ENCODE measurements at places on chromosomes 4 and X. TPM values are rescaled to one million over a fixed set of nuclear protein-coding genes. Genes with fewer than 3 reads are reported as not detected.
A peak's percentile ranks its signal among the peaks of the same experiment; 100 is the strongest.

The GRIPAP1 gene
- polyA plus RNA-seq = 56.1 TPM

The C1QTNF7 gene
- polyA plus RNA-seq = 26.8 TPM

The ADH1A gene
- 0.92 TPM for polyA plus RNA-seq

The CTAG1A gene
- not detected for polyA plus RNA-seq

The PCDH11X gene
- polyA plus RNA-seq = 0.34 TPM

The GJB1 gene
- polyA plus RNA-seq = 48.8 TPM

DNA sequence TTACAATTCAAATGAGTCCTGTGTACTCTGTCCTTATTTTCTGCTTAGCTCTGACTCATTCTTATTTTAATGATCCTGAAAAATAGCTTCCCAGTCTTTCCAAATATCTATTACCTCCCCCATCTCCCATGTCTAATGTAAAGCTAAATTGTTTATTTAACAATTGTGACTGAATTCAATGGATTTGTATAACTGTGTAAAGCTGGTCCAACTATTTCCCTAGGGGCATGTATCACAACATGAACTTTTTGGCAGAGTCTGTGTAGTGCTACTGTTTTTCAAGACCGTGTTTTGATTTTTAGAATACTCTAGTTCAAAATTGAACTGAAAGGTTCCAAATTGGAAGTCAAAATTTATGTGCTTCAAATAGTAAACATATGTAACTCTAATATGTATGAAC is 67.8 kb downstream of the SPCS3 start:
- DNase-seq = no peak

DNA sequence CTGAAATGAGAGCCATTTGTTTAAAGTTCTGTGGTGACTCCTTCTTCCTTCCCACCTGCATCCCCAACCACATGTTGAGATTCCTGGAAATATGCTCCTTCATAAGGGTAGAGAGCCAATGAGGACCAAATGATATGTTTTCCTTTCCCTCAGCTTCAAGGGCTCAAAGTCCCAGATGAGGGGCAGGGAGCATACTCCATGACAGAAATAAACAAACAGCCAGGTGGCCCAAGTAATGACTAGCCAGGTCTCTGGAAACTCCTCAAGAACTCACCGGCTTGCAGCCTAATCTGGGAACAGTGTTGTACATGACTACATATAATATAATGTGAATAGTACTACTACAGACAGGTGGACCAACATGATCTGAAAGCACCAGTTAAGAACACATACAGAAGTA is 392.3 kb downstream of the PACRGL start:
- DNase-seq = no peak

DNA sequence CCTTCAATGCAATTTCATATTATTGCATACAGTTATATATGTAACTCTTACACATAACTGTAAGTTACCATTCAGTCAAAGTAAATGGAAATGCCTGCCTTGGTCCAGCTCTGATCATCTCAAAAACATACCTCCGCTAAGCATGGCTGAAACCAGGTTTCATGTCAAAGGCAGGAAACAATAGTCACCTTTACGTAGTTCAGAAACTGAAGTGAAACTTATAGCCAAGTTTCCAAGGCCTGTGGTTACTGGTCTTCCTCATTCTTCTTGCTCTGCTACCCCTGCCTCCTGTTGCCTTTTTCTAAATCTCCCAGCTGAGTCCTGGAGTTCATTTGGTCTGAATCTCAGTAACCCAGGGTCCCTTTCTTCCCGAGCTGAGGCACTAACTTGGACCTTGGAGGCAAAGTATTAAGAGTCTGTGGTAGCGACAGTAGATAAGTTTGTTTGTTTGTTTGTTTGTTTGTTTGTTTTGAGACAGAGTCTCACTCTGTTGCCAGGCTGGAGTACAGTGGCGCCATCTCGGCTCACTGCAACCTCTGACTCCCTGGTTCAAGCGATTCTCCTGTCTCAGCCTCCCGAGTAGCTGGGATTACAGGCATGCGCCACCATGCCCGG is 30.8 kb downstream of the DAPP1 start:
- DNase-seq = no peak

DNA sequence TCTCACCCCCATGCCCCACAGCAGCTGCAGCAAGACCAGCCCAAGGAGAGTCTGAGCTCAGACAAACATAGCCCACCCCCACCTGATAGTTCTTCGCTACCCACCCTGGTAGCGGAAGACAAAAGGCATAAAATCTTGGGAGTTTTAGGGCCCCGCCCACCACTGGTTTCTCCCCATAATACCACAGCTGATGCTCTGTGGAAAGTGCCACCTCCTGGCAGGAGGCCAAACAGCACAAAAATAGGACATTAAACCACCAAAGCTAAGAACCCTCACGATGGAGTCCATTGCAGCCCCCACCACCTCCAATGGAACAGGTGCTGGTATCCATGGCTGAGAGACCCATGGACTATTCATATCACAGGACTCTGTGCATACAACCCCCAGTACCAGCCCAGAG is 226.7 kb downstream of the SNCA start:
- no peak for DNase-seq

DNA sequence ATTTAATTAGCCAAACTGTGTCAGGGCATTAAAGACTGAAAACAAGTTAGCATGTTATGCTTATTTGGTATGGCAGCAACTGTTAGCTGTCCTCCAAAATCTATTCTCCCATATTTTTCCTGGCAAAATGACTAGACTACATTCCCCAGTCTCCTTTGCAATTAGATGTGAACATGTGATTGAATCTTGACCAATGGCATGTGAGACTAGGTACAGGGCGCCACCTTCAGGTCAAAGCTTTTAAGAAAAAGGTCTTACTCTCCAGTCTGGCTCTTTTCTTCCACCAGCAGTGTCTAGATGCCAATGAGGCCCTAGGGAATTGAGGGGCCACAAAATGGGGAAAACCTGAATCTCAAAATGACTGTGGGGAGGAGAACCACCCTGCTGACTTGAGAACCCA is 408.2 kb downstream of the SMARCA1 start:
- no peak for DNase-seq

GRCh38 chrX:112668476-112669409 is 11.0 kb downstream of the LHFPL1 start:
- DNase-seq = no peak

GRCh38 chr4:2934813-2935761 is 28.1 kb downstream of the NOP14 start:
- peak; percentile 89 for DNase-seq

DNA sequence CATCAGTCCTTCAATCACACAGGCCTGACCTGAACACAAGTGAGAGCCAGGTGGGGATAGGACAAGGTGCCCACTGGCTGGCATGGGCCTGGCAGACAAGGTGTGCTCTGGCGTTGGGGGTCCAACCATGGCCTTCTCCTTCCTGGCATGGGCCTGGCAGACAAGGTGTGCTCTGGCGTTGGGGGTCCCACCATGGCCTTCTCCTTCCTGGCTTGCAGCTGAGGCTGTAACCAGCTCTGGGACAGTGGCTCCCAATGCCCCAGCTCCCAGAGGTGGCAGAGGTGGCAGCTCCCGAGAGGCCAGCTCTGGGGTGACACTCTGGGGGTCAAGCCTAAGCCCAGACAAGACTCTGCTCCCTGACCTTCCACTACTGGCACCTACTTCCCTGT is 62.6 kb downstream of the JAKMIP1 start:
- DNase-seq = no peak

DNA sequence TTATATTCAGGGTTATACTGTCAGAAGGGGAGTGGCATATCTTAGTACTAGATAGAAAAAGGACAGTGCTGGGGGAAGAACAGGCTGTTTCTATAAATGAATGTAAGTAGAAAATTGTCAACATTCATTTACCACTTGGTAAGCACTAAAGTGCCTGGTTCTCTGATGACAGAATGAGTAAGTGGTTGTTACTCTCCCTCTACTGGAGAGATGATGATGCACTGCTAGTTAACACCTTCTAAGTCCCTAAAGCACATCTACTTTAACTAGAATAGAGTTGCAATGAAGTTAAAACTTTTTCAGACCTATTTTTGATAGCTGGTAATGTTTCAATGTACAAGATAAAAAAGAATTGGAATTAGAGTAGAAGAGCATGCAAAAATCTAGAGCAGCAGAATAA is 214.5 kb downstream of the KLHL4 start:
- DNase-seq = no peak

DNA sequence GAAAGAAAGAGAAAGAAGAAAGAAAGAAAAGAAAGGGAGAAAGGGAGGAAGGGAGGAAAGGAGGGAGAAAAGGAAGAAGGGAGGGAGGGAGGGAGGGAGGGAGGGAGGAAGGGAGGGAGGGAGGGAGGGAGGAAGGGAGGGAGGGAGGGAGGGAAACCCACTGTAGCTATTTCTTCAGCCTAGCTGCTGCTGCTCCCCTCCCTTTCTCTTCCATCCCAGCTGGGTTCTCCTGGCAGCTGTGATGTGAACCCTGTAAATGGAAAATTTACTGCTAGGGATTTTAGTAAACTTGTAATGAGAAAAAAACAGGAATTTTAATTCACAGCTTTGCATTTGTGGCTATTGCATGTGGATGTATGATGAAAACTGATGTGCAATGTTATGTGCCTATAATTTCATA is 8.0 kb downstream of the NR0B1 start:
- DNase-seq = no peak

GRCh38 chr4:144714166-144714565 is 68.2 kb downstream of the HHIP start:
- DNase-seq = no peak

DNA sequence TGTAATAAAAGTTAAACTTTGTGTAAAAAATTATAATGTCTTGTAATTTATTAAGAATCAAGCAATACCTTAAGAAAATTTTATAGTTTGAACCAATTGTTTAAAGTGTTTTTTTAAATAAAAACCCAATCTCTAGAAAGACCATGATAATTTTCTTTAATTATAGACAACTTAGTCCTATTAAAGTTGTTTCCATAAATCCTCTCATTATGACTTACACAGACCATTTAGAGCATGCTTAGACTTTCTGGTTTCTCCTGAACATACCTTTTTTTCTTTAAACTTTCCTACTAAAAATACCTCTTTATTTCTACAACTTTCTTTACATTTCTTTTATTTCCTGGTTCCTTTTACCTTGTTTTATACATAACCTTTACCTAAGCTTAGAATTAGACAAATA is 837.4 kb downstream of the PCDH19 start:
- no peak for DNase-seq

All from right renal pelvis (tissue), 4 donors.